ENCODE measurements at places on chromosomes 1 and 21. TPM values are rescaled to one million over a fixed set of nuclear protein-coding genes. Genes with fewer than 3 reads are reported as not detected.
A peak's percentile ranks its signal among the peaks of the same experiment; 100 is the strongest.

- no peak for DNase-seq
These were observed 83.2 kb upstream of the RUNX3 start for GRCh38 chr1:25012966-25013962.

DNA sequence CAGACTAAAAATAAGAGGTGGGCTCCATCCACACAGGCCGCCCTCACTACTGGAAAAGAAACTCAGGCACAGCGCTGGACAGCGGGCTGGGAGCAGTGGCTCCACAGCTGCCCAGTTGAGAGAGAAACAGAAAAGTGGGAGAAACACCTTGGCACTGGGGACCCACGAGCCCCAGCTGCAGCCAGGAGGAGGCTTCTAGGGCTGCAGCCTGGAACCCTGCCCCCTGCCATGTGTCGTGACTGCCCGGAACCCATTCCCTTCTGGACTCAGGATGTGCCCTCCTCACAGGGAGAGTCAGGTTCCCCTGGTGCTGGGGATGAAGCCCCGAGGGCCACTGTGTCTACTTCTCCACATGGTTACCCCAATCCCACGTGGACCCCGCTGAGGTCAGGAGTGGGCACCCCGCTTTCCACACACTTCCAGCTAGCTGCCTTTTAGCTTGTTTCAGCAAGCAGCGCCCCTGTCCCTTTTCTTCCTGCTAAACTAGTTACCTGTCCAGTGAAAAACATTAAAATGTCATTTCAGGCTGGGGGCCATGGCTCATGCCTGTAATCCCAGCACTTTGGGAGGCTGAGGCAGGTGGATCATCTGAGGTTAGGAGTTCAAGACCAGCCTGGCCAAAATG lies 35.9 kb downstream of the PARP1 start:
- DNase-seq = no peak

DNA sequence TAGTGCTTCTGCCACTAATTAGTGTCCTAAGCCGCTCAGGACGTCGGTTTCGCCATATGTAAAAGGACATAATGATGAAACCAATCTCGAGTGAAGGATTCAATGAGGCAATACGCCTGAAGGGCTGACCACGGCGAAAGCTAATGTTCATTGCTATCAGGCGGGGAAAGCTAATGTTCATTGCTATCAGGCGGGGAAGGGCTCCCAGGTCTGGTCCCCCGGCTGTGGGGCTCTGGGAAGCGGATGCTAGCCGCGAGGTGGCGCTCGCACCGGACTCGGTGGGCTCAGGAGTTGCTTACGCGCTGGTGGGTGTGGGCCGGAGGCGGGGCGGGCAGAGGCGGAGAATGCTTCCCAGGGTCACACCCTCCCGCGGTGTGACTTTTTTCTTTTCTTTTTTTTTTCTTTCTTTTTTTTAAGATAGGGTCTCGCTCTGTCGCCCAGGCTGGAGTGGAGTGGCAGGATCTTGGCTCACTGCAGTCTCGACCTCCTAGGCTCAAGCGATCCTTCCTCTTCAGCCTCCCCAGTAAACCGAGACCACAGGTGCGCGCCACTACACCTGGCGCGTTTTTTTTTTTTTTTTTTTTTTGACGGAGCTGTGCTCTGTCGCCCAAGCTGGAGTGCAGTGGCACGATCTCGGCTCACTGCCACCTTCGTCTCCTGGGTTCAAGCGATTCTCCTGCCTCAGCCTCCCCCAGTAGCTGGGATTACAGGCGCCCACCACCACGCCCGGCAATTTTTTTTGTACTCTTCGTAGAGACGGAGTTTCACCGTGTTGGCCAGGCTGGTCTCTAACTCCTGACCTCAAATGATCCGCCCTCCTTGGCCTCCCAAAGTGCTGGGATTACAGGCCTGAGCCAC lies 1.1 kb upstream of the PEAR1 start:
- peak; percentile 95 for DNase-seq

- DNase-seq = no peak
These were observed 1047.6 kb upstream of the ADGRL4 start for GRCh38 chr1:80054129-80054528.

- DNase-seq = no peak
These were observed 142.2 kb upstream of the NBPF11 start for GRCh38 chr1:148294116-148294807.

GRCh38 chr1:162353702-162354101 lies 23.0 kb downstream of the SPATA46 start:
- DNase-seq = no peak

AK5 gene
- total RNA-seq = 1.5 TPM

FCRL1 gene
- total RNA-seq = not detected

All from neural progenitor cell (in vitro differentiated cells).